ENCODE measurements at places on chromosomes 1 and 21. TPM values are rescaled to one million over a fixed set of nuclear protein-coding genes. Genes with fewer than 3 reads are reported as not detected.

- no peaks in the 10 kb centered on the region for H3K36me3 ChIP-seq
- peaks cover 21% of the 10 kb centered on the region for H3K4me1 ChIP-seq
- no peak overlapping the region for H3K4me3 ChIP-seq
- H3K27ac ChIP-seq, result no peak overlapping the region
Observed at GRCh38 chr21:38299671-38300070, 42.9 kb downstream of the KCNJ15 start.

DNA sequence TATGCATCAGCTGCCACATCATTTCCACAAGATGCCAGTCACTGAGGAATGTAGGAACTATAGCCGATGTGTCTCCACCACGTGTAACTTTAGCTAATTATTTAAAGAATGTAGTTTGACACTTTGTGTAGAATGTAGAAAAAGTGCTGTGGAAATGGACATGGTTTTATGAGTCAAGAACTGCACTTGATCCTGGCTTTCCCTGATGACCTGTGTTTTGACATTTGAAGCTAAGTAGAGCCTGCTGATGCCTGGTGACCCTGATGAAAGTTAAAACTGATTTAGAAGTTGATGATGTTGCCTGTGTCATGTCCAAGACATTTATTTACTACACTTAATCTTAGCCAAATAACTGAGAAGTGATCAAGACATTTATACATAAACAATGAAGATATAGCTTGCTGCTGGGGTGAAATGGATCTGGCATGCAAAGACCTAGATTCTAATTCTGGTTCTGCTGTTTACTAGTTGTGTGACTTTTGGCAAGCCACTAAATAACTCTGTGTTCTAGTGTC is 4.4 kb upstream of the OSBPL9 start:
- peaks cover 44% of the 10 kb centered on the region for H3K4me1 ChIP-seq
- H3K36me3 ChIP-seq, result no peaks in the 10 kb centered on the region
- H3K27ac ChIP-seq, result peak overlapping the region; percentile 55

DNA sequence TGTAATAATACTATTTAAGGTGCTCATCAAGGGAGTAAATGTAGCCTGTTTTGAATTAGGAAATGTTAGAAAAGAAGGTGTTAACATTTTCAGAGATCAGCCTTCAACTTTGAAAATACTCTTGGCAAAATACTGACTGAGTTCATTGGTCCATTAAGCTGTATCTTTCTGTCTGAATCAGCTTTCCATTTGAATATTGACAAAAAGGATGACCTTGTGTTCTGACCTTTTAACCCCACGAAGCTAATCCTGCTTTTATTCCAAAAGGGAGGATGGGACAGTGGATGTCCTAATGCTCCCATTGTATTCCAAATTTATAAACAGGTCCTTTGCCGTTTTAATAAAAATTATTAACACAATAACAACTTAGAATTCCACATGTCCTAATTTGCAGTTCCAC is 259.7 kb upstream of the NRIP1 start:
- DNase-seq, result no peak
- no peak overlapping the region for H3K27ac ChIP-seq
- no peaks in the 10 kb centered on the region for H3K36me3 ChIP-seq

- DNase-seq, result no peak
- no peaks in the 10 kb centered on the region for H3K36me3 ChIP-seq
Observed at GRCh38 chr1:33094971-33095604, 14.1 kb downstream of the AZIN2 start.

DNA sequence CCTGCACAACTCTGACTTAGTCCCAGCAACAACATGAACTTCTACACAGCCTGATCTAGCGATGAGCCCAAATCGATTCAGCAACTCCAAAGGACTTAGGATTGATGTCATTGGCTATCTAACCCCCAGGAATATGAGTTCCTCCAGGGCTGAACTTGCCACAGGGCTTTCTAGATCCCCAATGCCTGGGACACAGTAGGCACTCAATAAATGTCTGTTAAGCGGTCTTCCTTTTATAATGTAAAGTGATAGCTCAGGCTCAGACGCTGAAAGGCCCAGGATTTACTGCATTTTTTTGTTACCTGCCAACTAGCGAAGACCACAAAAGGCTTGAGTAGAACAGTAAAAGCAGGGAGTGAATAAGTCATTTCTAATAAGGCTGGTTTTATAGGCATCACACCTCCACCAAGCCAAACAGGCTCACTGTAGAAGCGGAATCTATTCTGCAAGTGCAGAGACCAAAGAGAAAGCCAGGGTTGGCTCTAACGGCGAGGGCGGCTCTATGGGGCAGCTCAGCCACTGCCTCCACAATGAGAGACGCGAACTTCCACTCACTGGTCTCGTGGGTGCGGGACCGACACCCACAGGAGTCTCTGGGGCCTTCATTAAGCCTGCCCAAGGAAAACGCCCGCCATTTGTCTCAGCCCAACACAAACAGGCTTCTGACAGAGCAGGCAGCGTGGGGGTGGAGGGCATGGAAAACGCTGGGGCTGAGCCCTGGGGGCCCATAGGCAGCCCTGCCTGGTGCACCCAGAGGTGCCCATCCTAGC is 52.0 kb downstream of the HLCS start:
- no peak for DNase-seq
- H3K27ac ChIP-seq, result no peak overlapping the region
- H3K27me3 ChIP-seq, result no peaks in the 10 kb centered on the region
- H3K36me3 ChIP-seq, result no peaks in the 10 kb centered on the region
- no peak overlapping the region for H3K4me3 ChIP-seq

DNA sequence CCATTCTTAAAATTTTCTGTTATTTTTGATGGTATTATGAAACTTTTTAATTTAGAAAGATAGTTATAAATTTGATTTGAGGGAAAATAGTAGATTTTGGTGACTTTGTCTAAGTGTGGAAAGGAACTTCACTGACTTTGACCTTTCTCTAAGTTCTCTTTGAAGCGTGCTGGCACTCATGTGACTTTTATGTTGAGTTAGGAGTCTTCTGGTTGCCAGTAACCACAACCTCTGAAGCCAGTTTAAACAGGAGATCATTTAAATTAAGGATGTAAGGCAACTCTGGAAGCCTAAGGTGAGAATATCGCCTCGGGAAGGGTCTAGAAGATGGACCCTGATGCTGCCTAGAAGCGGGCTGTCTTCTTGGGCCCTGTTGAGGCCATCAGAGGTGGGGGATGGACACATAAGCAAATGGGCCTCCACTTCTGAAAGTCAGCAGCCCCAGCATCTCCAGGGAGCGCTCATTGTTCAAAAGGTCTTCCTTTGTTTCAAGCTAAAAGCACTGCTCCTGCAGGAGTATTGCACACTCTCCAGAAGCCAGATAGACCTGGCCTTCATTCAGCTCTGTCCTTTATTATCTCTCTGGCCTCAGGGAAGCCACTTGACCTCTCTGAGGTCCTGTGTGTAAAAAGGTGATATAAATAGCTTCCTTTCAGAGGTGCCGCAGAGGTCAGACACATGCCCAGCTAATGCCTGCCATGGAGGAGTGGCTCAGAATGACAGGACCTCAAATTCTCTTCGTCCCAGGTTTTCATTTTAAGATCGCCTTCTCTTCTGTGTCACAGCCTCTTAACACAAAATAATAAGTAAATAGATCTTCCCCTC is 5.1 kb upstream of the RCAN1 start:
- H3K27ac ChIP-seq, result peak overlapping the region; percentile 82
- no peaks in the 10 kb centered on the region for H3K36me3 ChIP-seq
- H3K4me1 ChIP-seq, result peaks cover 32% of the 10 kb centered on the region

- H3K27ac ChIP-seq, result peak overlapping the region; percentile 1
- no peaks in the 10 kb centered on the region for H3K27me3 ChIP-seq
- no peak overlapping the region for H3K4me3 ChIP-seq
- DNase-seq, result no peak
- no peaks in the 10 kb centered on the region for H3K36me3 ChIP-seq
Observed at GRCh38 chr1:81406292-81406999, 394.3 kb upstream of the ADGRL2 start.

DNA sequence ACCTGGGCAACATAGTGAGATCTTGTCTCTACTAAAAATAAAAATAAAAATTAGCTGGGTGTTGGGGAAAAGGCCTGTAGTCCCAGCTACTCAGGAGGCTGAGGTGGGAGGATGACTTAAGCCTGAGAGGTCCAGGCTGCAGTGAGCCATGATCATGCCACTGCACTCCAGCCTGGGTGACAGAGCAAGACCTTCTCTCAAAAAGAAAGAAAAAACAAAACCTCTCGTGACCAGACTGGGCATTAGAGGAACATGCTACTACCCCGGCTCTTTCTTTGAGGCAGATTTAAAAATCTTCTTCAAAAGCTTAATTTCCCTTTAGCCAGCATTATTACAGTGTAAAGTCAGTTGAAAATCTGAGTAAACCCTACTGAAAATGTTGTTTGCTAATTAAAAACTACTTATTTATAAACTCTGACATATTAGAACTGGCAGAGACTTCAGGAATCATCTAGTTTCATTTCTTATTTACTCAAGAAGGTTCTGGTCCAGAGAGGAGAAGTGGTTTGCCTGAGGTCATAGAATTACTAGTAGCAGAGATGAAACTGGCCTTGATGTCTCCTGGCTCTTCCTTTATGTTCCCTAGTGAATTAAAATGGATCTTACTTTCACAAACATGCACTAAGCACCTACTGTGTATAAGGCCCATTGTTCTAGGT is 11.6 kb upstream of the ELAVL4 start:
- H3K4me1 ChIP-seq, result no peaks in the 10 kb centered on the region
- no peak for DNase-seq
- peaks cover 4% of the 10 kb centered on the region for H3K27me3 ChIP-seq
- H3K36me3 ChIP-seq, result no peaks in the 10 kb centered on the region
- H3K27ac ChIP-seq, result no peak overlapping the region

DNA sequence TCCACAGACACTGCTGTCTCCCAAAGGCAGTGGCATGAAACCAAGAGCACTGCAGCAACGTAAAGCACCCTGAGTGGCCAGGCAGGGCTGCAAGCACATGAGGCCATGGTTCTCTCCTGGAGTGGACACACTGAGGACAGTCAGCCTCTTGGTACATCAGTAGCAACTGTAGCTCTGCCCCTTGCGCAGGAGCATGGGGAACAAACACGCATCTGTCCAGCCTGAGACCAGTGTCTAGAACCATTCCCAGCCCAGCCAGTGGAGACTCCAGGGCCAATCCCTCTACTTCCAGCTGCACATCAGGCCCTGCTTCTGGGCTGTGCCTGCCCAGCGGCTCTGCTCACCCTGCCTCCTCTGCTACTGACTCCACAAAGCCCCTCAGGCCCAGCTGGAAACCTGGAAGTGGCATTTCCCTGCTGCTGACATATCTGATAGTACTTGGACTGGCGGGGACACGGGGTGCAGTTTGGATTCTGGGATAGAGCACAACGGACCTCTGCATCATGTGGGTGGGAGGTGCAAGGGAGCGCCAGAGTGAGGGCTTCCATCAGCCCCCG is 49.0 kb downstream of the TOR1AIP2 start:
- H3K4me1 ChIP-seq, result peaks cover 25% of the 10 kb centered on the region
- no peak for DNase-seq
- no peaks in the 10 kb centered on the region for H3K27me3 ChIP-seq
- H3K36me3 ChIP-seq, result no peaks in the 10 kb centered on the region
- no peak overlapping the region for H3K27ac ChIP-seq

DNA sequence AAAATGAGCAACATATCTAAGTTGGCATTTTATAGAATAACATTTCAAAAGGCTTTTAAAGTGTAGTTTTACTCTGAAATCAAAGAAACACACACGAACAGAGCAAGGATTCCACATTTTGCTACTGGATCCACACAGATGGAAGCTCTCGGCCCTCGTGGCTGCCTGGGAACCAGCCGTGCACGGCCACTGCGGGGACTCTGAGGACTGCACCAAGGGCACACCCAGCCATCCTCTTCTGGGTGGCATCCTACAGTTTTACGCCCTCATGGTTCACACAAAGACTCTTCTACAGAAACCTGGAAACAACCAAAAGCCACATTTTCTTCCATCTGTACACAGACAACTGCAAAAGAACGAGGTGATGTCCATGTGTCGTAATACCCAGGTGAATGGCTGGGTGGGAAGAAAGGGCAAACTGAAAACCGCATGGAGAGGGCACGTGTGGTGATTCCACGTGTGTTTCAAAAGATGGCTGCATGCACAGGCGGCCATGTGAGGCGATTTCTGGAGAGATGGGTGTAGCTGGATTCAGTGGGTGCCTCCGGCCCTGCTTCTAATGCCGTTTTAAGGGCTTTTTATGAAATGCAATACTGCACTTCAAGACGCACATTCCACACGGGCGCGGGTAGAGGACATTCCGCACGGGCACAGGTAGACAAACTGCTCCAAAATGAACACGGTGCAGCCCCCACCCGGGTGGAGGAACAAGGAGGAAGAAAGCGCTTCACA is 8.1 kb downstream of the POFUT2 start:
- H3K36me3 ChIP-seq, result peaks cover 95% of the 10 kb centered on the region
- H3K27ac ChIP-seq, result no peak overlapping the region
- H3K27me3 ChIP-seq, result no peaks in the 10 kb centered on the region
- no peak overlapping the region for H3K4me3 ChIP-seq
- H3K4me1 ChIP-seq, result no peaks in the 10 kb centered on the region

DNA sequence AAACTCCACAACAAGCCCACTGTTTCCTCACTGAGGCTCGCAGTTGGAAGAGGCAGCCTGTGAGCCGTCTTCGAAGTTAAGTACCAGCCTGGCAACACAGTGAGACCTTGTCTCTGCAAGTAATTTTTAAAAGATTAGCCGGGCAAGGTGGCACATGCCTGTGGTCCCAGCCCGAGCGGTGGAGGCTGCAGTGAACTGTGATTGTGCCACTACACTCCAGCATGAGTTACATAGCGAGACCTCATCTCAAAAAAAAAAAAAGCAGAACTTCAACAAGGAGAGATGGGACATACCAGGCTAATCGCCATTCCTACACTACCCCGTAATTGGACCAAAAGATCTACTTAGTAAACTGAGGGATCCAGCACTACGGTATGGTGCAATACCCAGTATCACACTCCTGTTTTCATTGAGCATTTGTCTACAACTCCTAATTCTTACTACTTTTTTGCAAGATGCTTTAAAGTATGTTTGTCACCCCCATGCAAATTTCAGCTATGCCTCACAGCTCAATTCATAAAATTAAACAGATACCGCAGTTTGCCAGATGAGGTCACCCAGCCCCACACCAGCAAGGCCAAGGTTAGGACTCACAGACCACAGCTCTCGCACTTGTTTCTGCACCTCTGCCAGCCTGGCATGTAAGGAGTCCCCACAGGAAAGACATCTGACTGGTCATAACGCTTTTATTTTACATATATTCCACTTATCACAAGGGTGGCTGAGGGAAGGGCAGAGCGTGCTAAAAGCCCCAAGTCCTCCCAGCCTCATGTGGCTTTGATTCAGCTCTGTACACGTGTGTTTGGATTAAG is 21.0 kb downstream of the SDE2 start:
- H3K4me3 ChIP-seq, result no peak overlapping the region
- H3K36me3 ChIP-seq, result peaks cover 57% of the 10 kb centered on the region
- H3K27me3 ChIP-seq, result no peaks in the 10 kb centered on the region
- no peak overlapping the region for H3K27ac ChIP-seq
- no peak for DNase-seq

GRCh38 chr1:203035111-203036000 is 9.1 kb downstream of the PPFIA4 start:
- peaks cover 56% of the 10 kb centered on the region for H3K4me1 ChIP-seq
- no peaks in the 10 kb centered on the region for H3K36me3 ChIP-seq
- no peak for DNase-seq
- H3K27ac ChIP-seq, result peak overlapping the region; percentile 87
- no peaks in the 10 kb centered on the region for H3K27me3 ChIP-seq

GRCh38 chr1:62595647-62596046 is 1.7 kb upstream of the ANGPTL3 start:
- DNase-seq, result no peak
- no peaks in the 10 kb centered on the region for H3K4me1 ChIP-seq
- no peak overlapping the region for H3K27ac ChIP-seq
- H3K4me3 ChIP-seq, result no peak overlapping the region

The B4GALT2 gene
- 40.3 TPM for total RNA-seq

The TLR5 gene
- total RNA-seq, result 2.3 TPM

The CRYBG2 gene
- total RNA-seq, result not detected

The INAVA gene
- 0.05 TPM for total RNA-seq

The F11R gene
- total RNA-seq, result 8.3 TPM

The TSPEAR gene
- total RNA-seq, result 3.3 TPM

The PLA2G2F gene
- total RNA-seq, result not detected

The RSPH1 gene
- not detected for total RNA-seq

The AIRE gene
- total RNA-seq, result not detected

The NOS1AP gene
- total RNA-seq, result 6.2 TPM

The ATP1A4 gene
- 0.11 TPM for total RNA-seq
